Stomach (tissue), 19 donors: ENCODE measurements at places on chromosomes 12 and 14. TPM values are rescaled to one million over a fixed set of nuclear protein-coding genes. Genes with fewer than 3 reads are reported as not detected.

GRCh38 chr14:27223906-27224305 is 626.1 kb upstream of the NOVA1 start:
- DNase-seq, result no peak
- H3K36me3 ChIP-seq, result no peaks in the 10 kb centered on the region
- H3K4me3 ChIP-seq, result no peak overlapping the region

GRCh38 chr14:56199095-56199981 is 81.1 kb downstream of the PELI2 start:
- no peaks in the 10 kb centered on the region for H3K27me3 ChIP-seq
- peaks cover 23% of the 10 kb centered on the region for H3K4me1 ChIP-seq
- no peak overlapping the region for H3K4me3 ChIP-seq
- no peak overlapping the region for H3K27ac ChIP-seq
- no peaks in the 10 kb centered on the region for H3K36me3 ChIP-seq

DNA sequence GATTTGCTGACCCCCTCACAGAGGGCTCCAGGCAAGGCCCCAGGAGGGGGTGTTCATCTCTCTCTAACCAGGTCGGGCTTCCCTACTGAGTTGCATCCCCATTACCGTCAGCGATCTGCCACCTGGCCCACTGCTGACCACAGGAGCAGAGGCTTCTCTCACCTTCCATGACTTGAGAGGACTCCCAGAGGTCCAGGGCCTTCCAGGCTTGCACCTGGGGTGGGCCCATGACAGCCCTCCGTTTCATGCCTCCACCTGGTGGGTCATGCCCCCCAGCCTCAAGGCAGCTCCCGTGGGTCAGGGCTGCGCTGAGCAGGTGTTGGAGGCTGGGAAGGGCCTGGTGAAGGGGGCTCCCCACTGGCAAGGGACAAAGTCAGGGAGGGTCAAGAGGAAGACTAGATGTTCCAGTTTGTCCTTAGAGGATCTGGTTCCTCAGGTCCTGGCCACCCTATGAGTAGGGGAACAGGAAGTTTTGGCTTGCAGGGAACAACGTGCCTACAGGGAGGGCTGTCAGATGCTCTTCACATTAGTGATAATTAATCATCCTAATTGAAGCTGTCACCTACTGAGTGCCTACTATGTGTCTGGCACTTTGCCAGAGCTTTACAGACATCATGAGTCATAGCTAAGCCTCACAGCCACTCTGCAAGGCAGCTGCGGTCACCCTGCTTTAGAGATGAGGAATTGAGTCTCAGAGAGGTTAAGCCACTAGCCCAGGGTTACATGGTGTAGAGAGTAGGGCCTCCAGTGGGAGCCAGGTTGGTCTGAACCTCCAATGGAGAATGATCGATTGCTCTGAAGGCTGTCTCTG is 13.8 kb downstream of the NFKBIA start:
- H3K4me3 ChIP-seq, result no peak overlapping the region
- H3K27me3 ChIP-seq, result no peaks in the 10 kb centered on the region
- H3K27ac ChIP-seq, result no peak overlapping the region
- no peak for DNase-seq
- H3K4me1 ChIP-seq, result peaks cover 13% of the 10 kb centered on the region
- H3K36me3 ChIP-seq, result no peaks in the 10 kb centered on the region

SLC10A1 gene
- not detected for polyA plus RNA-seq

GRCh38 chr12:132057691-132058090 is 86.4 kb downstream of the DDX51 start:
- no peaks in the 10 kb centered on the region for H3K4me1 ChIP-seq
- H3K27ac ChIP-seq, result no peak overlapping the region
- no peak overlapping the region for H3K4me3 ChIP-seq
- no peaks in the 10 kb centered on the region for H3K27me3 ChIP-seq
- DNase-seq, result no peak

DNA sequence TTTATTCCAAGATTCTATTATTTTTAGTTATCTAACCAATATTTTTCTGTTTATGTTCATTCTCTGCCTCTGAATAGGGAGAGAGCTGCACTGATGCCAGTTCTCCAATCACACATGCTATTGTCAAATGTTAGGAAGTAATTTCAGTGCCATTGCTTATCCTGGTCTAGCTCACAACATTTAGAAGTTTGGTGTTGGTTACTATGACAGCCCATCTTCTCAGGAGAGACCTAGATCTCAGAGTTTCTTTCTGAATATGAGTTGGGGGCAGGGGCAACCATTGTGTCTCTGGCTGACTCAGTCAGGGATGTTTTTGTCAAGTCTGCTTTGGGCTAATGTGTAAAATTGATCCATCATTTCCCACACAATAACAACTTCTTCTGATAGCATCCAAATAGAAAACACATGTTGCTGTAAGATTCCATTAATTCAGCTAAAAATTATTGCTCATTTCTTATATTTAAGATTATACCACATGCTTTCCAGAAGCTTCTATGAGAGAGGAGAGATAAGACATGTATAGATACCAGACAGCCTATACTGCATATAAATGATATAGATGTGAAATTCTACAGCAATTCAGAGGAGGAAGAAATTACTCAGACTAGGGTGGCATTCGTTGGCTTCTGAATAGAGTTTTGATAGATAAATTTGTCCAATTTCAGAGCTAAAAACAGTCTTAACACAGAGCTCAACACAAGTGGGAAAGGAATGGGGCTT is 64.8 kb downstream of the DACT1 start:
- no peaks in the 10 kb centered on the region for H3K36me3 ChIP-seq
- H3K27ac ChIP-seq, result no peak overlapping the region
- H3K4me3 ChIP-seq, result no peak overlapping the region
- no peak for DNase-seq
- H3K4me1 ChIP-seq, result no peaks in the 10 kb centered on the region
- no peaks in the 10 kb centered on the region for H3K27me3 ChIP-seq

- peaks cover 13% of the 10 kb centered on the region for H3K4me1 ChIP-seq
- no peak overlapping the region for H3K27ac ChIP-seq
- no peak for DNase-seq
- no peaks in the 10 kb centered on the region for H3K36me3 ChIP-seq
- no peak overlapping the region for H3K4me3 ChIP-seq
Observed at GRCh38 chr14:51605575-51605974, 46.1 kb upstream of the FRMD6 start.

DNA sequence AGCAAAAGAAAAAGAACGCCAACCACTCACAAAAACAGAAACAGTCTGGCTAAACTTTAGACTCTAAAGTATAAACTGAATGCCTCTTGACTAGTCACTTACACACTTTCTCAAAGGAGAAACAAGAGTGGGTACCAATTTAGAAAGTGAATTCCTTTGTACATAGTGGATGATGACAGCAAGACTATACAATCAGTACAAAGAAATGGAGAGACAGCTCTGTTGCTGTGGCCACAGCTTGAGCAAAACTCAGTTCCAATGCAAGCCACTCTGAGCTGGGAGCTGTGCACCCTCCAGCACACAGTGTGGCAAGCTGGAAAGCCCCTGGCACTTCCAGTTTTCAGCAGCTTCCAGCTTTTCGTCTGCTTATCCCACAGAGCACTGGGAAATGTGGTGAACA is 21.7 kb downstream of the NT5DC3 start:
- H3K27me3 ChIP-seq, result no peaks in the 10 kb centered on the region
- no peak for DNase-seq
- H3K36me3 ChIP-seq, result peaks cover 2% of the 10 kb centered on the region
- peaks cover 7% of the 10 kb centered on the region for H3K4me1 ChIP-seq
- H3K27ac ChIP-seq, result no peak overlapping the region

PPM1H gene
- 4.6 TPM for polyA plus RNA-seq

- DNase-seq, result no peak
- H3K27ac ChIP-seq, result no peak overlapping the region
- H3K27me3 ChIP-seq, result no peaks in the 10 kb centered on the region
- no peaks in the 10 kb centered on the region for H3K4me1 ChIP-seq
- H3K36me3 ChIP-seq, result no peaks in the 10 kb centered on the region
- no peak overlapping the region for H3K4me3 ChIP-seq
Observed at GRCh38 chr12:71407732-71408131, 31.9 kb upstream of the LGR5 start.

GYS2 gene
- not detected for polyA plus RNA-seq

GRCh38 chr14:45743884-45744283 is 490.9 kb upstream of the MIS18BP1 start:
- no peaks in the 10 kb centered on the region for H3K4me1 ChIP-seq
- H3K27me3 ChIP-seq, result no peaks in the 10 kb centered on the region
- DNase-seq, result no peak
- H3K27ac ChIP-seq, result no peak overlapping the region
- H3K4me3 ChIP-seq, result no peak overlapping the region

- DNase-seq, result peak; percentile 68
- H3K36me3 ChIP-seq, result no peaks in the 10 kb centered on the region
- H3K4me1 ChIP-seq, result peaks cover 59% of the 10 kb centered on the region
- peaks cover 60% of the 10 kb centered on the region for H3K27me3 ChIP-seq
- peak overlapping the region; percentile 88 for H3K27ac ChIP-seq
Observed at GRCh38 chr12:4269279-4269991, 4.1 kb upstream of the CCND2 start.

DNA sequence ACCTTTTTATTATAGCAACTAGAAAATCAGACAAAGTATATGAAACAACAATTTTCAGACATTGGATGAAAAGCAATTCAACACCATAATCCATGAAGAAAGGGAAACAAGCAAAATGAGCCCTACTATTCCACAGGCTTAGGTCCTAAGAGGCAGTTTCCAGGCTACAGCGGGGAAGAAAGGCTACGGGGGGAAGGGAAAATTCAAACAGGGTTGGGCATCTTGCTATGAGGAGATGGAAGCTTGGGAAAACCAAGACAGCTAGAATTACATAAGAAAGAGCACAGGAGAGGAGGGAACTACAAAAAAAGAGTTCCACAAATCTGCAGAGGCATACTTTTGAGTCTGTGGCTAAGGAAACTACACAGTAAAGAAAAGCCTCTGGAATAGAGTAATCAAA is 356.0 kb upstream of the CLEC14A start:
- no peaks in the 10 kb centered on the region for H3K36me3 ChIP-seq
- no peaks in the 10 kb centered on the region for H3K4me1 ChIP-seq
- no peak for DNase-seq
- no peaks in the 10 kb centered on the region for H3K27me3 ChIP-seq
- no peak overlapping the region for H3K4me3 ChIP-seq
- no peak overlapping the region for H3K27ac ChIP-seq

DNA sequence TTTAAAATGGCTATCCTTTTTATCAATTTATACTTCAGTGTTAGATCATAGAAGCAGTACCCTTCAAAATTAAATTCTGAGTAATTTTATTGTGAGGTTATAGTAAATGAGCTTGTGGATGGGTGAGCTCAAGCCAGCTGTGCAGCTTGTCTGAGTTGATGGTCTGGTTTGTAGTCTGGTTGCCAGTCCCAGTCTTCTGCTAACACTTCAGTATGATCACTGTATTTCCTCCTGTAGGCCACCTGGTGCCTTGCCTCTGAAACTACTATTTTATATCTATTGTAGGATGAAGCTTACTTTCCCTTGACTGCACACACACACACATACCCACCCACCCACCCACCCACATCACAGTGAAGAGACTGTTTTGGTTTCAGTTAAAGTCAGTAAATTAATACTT is 496.4 kb downstream of the PCNX1 start:
- H3K27me3 ChIP-seq, result no peaks in the 10 kb centered on the region
- no peak overlapping the region for H3K4me3 ChIP-seq
- no peak for DNase-seq
- no peak overlapping the region for H3K27ac ChIP-seq

DNA sequence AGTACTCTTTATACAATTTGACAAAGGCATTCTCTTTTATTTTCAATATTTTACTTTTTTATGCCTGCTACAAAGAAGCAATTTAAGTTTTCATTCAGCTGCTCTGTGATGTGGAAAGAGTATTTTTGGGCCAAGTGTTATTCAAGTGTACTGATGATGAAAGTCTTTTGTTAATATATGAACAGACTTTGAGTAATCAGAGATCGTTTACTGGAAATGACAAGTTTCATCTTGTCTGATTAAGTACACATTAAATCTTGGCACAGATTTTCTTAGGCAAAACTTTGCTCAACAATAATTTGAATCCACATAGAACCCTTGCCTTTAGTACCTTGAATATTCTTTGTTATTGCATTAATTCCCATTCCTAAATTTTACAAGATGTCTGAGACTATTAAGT is 13.3 kb upstream of the PZP start:
- no peak overlapping the region for H3K27ac ChIP-seq
- H3K4me3 ChIP-seq, result no peak overlapping the region
- H3K4me1 ChIP-seq, result no peaks in the 10 kb centered on the region
- H3K27me3 ChIP-seq, result no peaks in the 10 kb centered on the region
- no peak for DNase-seq

OR10G2 gene
- not detected for polyA plus RNA-seq

GRCh38 chr14:96861568-96862310 is 64.6 kb downstream of the VRK1 start:
- peaks cover 28% of the 10 kb centered on the region for H3K36me3 ChIP-seq
- H3K4me3 ChIP-seq, result no peak overlapping the region
- DNase-seq, result peak; percentile 26
- no peaks in the 10 kb centered on the region for H3K27me3 ChIP-seq
- no peak overlapping the region for H3K27ac ChIP-seq
- H3K4me1 ChIP-seq, result no peaks in the 10 kb centered on the region

GRCh38 chr14:76727384-76727783 is 33.9 kb upstream of the VASH1 start:
- no peaks in the 10 kb centered on the region for H3K4me1 ChIP-seq
- no peak overlapping the region for H3K4me3 ChIP-seq
- H3K27ac ChIP-seq, result peak overlapping the region; percentile 50
- H3K36me3 ChIP-seq, result no peaks in the 10 kb centered on the region
- no peak for DNase-seq
- H3K27me3 ChIP-seq, result no peaks in the 10 kb centered on the region

DNA sequence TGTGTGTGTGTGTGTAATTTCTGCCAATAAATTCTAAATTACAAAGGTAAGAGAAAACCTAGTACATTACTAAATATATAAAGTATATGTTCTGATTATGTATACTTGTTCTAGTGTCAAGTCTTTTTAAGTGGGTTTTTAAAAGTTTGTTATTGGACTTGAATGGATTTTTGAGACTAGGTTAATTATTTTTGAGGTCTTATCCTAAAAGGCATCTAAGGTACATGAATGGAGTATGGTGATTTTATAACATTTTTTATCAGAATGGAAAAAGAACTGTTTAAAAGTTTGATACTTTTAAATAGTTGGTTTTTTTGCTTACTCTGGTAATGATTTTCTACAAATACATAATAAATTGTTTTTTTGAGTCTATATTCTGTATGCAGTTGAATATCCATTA is 22.5 kb upstream of the TMPRSS12 start:
- H3K4me1 ChIP-seq, result no peaks in the 10 kb centered on the region
- no peak for DNase-seq
- no peak overlapping the region for H3K27ac ChIP-seq
- H3K4me3 ChIP-seq, result no peak overlapping the region
- H3K27me3 ChIP-seq, result no peaks in the 10 kb centered on the region

IL31 gene
- not detected for polyA plus RNA-seq

DNA sequence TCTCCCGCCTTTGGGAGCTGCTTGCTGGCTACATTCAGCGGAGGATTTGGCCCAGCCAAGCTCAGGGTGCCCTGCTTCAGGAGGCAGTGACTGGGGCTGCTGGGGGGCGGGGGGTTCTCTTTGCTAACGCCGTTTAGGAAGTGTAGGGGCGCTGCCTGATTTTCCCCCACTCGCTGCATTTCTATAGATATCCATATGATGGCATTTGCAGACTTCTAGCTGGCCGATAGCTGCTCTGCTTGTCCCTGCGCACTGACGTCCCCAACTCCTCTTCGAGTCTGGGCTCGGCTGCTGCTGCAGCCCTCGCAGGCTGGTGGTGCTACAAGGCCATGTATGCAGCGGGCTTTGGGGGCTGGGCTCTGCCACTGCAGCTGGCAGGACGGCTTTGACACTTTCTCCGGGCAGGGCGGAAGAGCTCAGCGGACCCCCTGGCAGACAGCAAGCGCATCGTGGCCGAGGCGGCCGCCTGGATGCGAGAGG is 3.1 kb downstream of the LRFN5 start:
- H3K36me3 ChIP-seq, result no peaks in the 10 kb centered on the region
- H3K27ac ChIP-seq, result no peak overlapping the region
- peaks cover 52% of the 10 kb centered on the region for H3K27me3 ChIP-seq
- peak; percentile 91 for DNase-seq
